ENCODE measurements at places on chromosomes 2 and 18.
A peak's percentile ranks its signal among the peaks of the same experiment; 100 is the strongest.

DNA sequence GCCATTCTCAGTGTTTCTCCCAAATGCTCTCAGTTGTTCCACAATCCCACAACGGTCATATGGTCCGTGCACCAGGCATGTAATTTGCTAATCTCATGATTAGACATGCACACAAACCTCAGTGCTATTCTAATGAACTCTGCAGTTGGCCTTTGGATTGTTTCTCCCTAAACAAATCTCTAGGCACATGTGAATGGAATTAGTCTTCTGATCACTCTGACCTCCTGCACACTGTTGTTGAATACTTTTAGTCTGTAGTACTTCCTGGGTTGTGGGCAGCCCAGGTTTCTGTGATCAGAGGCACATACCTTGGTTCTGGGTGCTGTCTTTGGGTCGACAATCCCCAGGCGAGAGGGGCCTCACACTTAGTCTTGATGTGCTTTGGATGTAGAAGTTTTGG, 498.7 kb upstream of the SPRED2 start:
- DNase-seq = no peak
- no peak overlapping the region for H3K27ac ChIP-seq
- H3K27me3 ChIP-seq = peaks cover 4% of the 10 kb centered on the region
- H3K36me3 ChIP-seq = no peaks in the 10 kb centered on the region

DNA sequence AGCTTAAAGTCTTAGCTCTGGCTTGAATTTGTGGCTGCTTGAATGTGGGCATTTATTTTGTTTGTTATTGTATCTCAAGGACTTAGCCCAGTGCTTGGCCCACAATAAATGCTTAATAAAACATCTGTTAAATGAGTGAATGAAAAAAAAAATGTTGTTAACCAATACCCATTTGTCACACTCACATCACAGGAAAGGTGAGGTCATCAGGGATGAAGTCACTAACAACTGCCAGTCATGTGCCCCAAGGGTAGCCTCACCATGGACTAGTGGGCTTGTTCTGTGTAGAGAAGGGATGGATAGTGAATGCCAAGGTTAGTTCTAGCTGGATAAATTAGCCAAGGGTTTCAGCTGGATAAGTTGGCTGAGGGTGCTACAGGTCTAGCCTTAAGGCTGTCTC, 3.0 kb downstream of the NRBP1 start:
- peaks cover 19% of the 10 kb centered on the region for H3K4me1 ChIP-seq
- H3K27me3 ChIP-seq = peaks cover 6% of the 10 kb centered on the region
- H3K4me3 ChIP-seq = peak overlapping the region; percentile 56
- peaks cover 6% of the 10 kb centered on the region for H3K36me3 ChIP-seq
- H3K27ac ChIP-seq = peak overlapping the region; percentile 49

GRCh38 chr2:58339548-58340243, 98.6 kb upstream of the FANCL start:
- no peak for DNase-seq
- peaks cover 7% of the 10 kb centered on the region for H3K27me3 ChIP-seq
- H3K4me1 ChIP-seq = peaks cover 14% of the 10 kb centered on the region
- H3K27ac ChIP-seq = no peak overlapping the region
- H3K36me3 ChIP-seq = peaks cover 12% of the 10 kb centered on the region

- DNase-seq = no peak
- H3K27me3 ChIP-seq = peaks cover 4% of the 10 kb centered on the region
- peaks cover 3% of the 10 kb centered on the region for H3K4me1 ChIP-seq
- no peak overlapping the region for H3K27ac ChIP-seq
Observed at GRCh38 chr2:43021791-43022509, 204.5 kb downstream of the ZFP36L2 start.

DNA sequence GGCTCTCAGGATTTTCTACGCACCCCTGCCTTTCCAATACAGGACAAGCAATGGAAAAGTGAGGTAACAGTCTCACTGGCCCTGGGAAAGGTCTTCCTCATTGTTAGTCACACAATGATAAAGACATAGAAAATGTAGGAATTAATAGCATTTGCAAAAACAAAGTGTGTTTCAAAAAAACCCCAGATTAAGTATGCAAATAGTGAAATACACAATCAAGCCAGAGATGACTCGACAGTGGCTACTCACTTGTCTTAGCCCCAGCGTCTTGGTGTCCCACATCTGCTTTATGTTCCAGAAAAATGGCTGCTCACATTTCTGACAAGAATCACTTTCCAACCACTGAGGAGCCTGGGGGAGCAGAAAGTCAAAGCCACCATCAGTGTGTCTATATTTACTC, 47.0 kb upstream of the AP1S3 start:
- DNase-seq = no peak
- peaks cover 3% of the 10 kb centered on the region for H3K27me3 ChIP-seq
- peaks cover 4% of the 10 kb centered on the region for H3K36me3 ChIP-seq
- H3K27ac ChIP-seq = no peak overlapping the region
- peaks cover 3% of the 10 kb centered on the region for H3K4me1 ChIP-seq
- no peak overlapping the region for H3K4me3 ChIP-seq

DNA sequence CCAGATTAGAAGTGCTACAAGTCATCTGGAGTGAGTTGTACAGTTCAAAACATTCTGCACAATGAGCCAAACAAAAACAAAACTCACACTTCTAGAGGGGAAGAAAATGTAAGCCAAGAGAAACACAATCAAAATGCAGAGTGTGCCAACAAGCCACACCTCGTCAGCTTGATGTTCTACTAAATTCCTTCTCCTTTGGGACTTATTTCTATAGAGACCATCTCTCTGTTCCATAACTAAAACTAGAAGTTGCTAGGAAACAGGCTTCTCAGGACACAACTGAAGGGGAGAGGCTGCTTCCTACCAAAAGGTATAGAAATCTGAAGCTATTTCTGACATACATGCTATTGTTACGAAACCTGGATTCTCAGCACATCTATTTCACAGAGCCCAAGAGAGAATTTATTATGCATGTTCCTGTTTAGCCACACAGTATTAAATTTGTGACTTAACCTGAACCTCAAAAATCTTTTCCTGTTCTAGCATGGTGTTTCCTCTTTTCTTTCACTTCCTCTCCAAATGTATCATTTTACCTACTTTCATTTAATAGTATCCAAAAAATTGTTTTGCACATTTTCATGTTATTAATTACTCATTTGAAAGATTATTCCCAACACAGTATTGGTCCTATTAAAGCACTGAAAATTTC, 211.4 kb upstream of the CCDC150 start:
- H3K36me3 ChIP-seq = peaks cover 7% of the 10 kb centered on the region
- peaks cover 3% of the 10 kb centered on the region for H3K27me3 ChIP-seq
- DNase-seq = no peak
- H3K27ac ChIP-seq = no peak overlapping the region
- peaks cover 20% of the 10 kb centered on the region for H3K4me1 ChIP-seq

DNA sequence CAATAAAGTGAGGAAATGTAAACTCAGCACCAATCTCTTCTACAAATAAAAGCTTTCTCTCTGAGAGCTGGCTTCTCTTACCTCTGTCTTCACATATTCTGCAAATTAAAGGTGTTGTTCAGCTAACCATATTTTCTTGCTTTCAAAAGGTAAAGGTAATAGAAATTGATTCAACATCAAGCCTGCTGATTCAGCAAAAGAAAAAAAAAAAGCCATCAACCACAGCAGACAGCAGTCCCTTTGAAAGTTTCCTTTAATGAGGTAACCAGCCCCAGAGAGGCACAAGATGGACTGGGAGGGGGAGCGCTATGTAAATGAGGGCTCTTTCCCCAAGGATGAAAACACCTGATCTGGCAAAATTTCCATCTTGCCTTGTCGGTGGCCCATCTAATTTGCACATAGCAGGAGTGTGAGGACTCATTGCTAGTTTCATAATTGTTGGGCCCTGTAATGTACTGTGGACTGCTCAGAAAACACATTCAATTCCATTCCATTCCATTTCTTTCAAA, 154.9 kb upstream of the SOX11 start:
- peak overlapping the region; percentile 46 for H3K4me3 ChIP-seq
- peak overlapping the region; percentile 95 for H3K27ac ChIP-seq
- DNase-seq = no peak
- H3K36me3 ChIP-seq = peaks cover 5% of the 10 kb centered on the region

DNA sequence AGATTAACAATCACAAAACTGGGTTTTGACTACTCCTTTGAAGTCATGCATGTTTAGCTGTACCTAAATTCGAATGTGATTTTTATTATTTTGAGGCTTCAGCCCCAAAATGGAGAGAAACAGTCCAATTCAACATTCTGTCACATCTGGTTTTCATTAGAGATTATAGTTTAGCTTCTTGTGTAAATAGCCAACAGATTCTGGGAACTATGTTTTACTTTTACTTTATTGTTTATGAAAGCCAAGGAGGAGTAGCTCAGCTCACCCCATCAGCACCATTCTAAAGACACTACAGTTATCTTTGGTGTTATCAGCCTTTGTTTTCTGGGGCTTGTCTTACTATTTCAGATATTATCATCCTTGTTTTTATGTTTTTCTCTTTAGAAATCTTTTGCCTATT, 465.0 kb upstream of the CWC22 start:
- H3K27ac ChIP-seq = no peak overlapping the region
- no peaks in the 10 kb centered on the region for H3K36me3 ChIP-seq
- no peaks in the 10 kb centered on the region for H3K27me3 ChIP-seq
- H3K4me3 ChIP-seq = no peak overlapping the region
- no peak for DNase-seq

DNA sequence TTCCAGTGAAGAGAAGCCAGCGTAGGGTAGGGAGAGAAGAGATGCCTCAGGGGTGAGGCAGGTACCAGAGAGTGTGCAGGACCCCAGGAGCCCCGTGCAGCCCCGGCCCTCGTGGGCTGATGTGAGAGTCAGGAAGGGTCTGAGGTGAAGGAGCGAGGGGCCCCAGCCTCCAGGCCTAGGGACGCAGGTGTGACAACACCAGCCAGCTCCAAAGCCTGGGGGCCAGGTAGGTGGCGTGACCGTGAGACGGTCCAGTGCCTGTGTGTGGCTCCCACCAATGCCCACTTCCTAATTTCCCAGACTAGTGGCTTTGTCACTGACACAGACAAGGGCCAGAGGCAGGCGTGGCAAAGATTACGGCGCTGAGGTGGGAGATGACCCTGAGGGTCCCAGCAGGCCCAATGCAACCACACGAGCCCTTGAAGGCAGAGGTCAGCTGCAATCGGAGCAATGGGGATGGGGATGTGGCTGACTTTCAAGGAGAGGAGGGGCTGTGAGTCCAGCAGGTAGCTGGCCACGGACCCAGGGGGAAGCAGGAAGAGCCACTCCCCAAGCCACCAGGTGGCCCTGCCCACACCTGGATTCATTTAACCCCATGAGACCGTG, 86.0 kb upstream of the SNTG2 start:
- peaks cover 3% of the 10 kb centered on the region for H3K27me3 ChIP-seq
- no peak for DNase-seq

Measured in glutamatergic neuron (in vitro differentiated cells).